DND-41 (cell line): ENCODE measurements at places on chromosomes 2 and 18.

GRCh38 chr18:79641722-79642497 is 37.7 kb upstream of the CTDP1 start:
- no peak for DNase-seq

DNA sequence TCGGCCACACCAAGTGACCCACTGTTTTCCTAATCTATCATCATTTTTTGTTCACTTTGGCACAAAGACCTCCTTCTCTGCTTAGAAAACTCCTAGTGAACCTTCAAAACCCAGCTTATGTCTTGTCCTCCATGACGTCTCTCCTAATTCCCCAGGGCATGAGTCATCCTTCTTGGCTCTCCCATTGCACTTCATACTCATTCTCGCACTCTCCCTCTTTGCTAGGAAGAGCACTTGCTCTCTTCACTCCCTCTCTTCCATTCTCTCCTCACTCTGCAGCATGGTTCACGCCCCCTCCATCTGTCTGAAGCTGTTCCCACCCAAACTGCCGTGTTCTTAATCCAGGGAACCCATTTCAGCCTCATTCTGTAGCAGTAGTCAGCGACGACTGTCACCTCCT is 103.9 kb downstream of the MRO start:
- no peak for DNase-seq

DNA sequence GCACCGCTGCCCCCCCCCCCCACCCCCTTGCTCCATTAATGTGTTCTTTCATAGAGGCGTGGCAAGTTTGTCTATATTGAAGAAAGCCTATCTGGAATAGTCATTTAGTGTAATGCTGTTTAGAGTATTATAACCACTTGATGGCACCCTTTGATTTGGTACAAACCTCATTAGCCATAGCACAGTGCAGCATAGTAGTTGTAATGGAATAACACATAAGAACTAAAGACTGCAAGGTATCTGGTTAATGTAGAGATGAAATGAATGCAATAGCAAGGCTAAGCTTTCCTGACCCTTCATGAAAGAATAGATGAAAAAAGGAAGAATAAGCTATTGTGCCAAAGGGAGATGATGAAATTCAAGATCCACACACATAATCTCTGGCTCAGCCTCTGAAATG is 81.9 kb downstream of the EHBP1 start:
- DNase-seq = no peak

- DNase-seq = no peak
Observed at GRCh38 chr2:159279700-159280099, 6.8 kb downstream of the WDSUB1 start.

DNA sequence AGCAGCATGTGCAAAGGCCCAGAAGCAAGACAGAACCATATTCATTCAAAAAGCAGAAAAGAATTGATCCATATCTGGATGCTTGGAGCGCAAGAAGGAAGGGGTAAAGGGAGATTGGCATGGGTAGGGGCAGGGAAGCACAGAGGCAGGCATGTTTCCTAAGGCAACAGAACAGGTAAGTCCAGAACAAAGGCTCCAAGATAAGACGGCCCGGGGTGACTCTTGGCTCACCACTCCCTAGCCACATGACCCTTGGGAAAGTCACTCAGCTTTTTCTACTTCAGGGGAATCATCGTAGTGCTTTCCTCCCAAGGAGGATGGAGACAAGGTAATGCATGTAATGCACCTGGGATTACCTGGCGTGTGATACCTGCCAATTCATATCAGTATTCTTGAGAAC is 37.7 kb upstream of the ST3GAL5 start:
- no peak for DNase-seq

DNA sequence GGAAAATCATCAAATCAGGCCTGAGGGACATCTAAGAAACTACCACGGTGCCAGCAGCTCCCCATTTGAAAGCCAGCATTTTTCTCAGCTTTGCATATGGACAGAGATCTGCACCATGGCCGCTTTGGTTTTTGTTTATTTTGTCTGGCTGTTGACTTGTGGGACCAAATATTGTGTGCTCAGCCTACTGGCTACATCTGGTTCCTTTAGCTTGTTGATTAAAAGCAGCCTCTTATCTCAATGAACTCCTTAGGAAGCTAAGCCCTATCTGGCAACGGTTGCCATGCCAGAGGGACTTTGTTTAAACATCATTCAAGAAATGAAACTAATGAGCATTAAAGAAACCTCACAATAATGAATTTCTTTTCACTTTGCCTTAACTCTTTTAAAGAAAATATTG is 32.4 kb upstream of the CCDC150 start:
- no peak for DNase-seq
